Activated CD8-positive, alpha-beta T cell treated with anti-CD3 and anti-CD28 coated beads for 36 hours (primary cell): ENCODE measurements at places on chromosomes 2 and 18. TPM values are rescaled to one million over a fixed set of nuclear protein-coding genes. Genes with fewer than 3 reads are reported as not detected.

DNA sequence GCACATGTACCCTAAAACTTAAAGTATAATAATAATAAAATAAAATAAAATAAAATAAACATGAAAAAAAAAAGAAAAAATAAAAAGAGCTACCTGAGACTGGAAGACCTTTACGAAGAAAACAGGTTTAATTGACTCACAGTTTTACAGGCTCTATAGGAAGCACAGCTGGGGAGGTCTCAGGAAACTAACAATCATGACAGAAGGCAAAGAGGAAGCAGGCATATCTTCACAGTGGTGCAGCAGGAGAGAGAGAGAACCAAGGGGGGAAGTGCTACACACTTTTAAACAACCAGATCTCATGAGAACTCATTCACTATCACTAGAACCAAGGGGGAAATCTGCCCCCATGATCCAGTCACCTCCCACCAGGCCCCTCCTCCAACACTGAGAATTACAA, 379.3 kb upstream of the VWC2L start:
- H3K36me3 ChIP-seq = no peaks in the 10 kb centered on the region
- no peaks in the 10 kb centered on the region for H3K4me1 ChIP-seq
- H3K27ac ChIP-seq = no peak overlapping the region
- H3K4me3 ChIP-seq = no peak overlapping the region
- DNase-seq = no peak

- no peaks in the 10 kb centered on the region for H3K4me1 ChIP-seq
- H3K36me3 ChIP-seq = no peaks in the 10 kb centered on the region
- H3K27ac ChIP-seq = no peak overlapping the region
- H3K27me3 ChIP-seq = peaks cover 24% of the 10 kb centered on the region
- no peak for DNase-seq
- no peak overlapping the region for H3K4me3 ChIP-seq
These were observed 256.2 kb upstream of the PARD3B start for GRCh38 chr2:204289066-204289465.

DNA sequence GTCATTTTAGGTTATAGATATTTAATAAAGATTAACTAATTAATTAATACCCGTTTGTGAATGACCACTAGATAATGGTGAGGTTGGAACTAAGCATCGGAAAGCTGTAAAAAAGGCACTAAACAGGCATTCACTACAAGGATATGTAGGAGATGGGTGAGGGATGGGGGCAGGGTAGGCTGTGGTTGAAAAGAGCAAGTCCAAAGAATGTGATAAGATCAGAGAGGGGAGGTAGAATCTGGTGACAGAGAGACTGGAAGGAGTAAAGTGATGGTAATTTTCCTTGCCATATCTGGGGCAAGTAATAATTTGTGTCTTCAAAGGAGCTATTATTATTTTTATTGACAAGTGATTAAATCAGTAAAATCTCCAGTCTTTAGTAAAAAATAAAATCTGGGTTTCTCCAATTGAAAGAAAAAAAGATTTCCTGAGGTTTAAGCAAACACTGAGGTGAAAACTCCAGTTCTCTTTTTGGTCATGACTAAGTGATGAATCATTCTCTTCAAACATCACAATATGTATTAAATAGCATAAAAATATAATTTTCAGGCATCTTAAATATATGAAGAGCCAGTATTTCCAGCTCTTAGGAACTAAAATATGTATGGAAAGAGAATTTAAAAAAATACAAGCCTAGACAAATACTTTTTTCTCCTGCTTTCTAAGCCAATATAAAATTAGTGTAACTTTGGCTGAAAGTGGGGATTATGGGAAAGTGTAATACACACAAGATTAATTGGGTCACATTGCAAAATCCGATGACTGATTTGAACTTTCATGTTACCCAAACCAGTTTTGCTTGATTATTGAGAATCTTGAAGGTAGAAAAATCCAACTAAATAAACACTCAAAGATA, 259.1 kb upstream of the RBMS1 start:
- no peak overlapping the region for H3K4me3 ChIP-seq
- H3K4me1 ChIP-seq = peaks cover 4% of the 10 kb centered on the region

- no peak for DNase-seq
- peak overlapping the region; percentile 2 for H3K4me3 ChIP-seq
- H3K27ac ChIP-seq = peak overlapping the region; percentile 12
- peaks cover 63% of the 10 kb centered on the region for H3K36me3 ChIP-seq
- peaks cover 10% of the 10 kb centered on the region for H3K27me3 ChIP-seq
- H3K4me1 ChIP-seq = peaks cover 34% of the 10 kb centered on the region
These were observed 3.9 kb downstream of the CDCA7 start for GRCh38 chr2:173358616-173359015.

DNA sequence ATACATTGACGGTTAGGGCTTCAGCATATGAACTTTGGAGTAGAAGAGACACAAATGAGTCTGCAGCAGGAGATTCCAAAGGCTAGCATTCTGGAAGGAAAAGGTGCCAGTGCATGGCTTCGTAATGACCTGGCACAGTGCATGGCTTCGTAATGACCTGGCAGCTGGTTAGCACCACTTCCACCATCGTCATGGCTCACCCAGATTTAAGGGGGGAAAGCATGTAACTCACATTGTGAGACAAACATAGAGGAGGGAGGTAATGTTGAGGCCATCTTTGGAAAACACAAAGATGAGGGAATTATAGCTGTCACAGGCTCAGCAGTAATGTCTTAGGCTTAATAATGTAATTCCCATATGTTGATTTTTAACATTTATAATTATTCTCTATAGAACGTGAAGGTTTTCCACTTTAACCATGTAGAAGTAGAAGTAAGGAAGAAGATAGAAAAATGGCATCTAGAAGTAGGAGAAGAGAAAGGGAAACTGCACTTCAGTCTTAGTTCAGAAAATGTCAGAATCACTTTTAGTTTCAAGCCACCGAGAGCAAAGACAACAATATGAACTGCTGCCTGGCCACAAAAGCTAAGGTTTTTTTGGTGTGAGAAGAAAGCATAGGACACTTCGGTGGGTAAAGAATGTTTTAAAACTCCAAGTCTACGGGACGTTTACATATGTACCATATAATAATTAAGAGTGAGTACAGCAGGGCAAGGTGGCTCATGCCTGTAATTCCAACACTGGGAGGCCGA, 6.8 kb upstream of the STK25 start:
- peak; percentile 10 for DNase-seq
- H3K36me3 ChIP-seq = peaks cover 4% of the 10 kb centered on the region
- no peaks in the 10 kb centered on the region for H3K27me3 ChIP-seq

The C2orf69 gene
- total RNA-seq = 15.9 TPM

The TNFAIP6 gene
- total RNA-seq = not detected

- no peaks in the 10 kb centered on the region for H3K4me1 ChIP-seq
- no peak for DNase-seq
- H3K27me3 ChIP-seq = peaks cover 25% of the 10 kb centered on the region
- no peak overlapping the region for H3K4me3 ChIP-seq
- H3K36me3 ChIP-seq = no peaks in the 10 kb centered on the region
These were observed 64.8 kb upstream of the MAL start for GRCh38 chr2:94960751-94961150.

- no peak overlapping the region for H3K4me3 ChIP-seq
- H3K27me3 ChIP-seq = no peaks in the 10 kb centered on the region
- H3K36me3 ChIP-seq = no peaks in the 10 kb centered on the region
- no peak for DNase-seq
- no peaks in the 10 kb centered on the region for H3K4me1 ChIP-seq
These were observed 44.4 kb upstream of the MBP start for GRCh38 chr18:77177009-77177408.

GRCh38 chr2:73172963-73173362, 29.4 kb upstream of the NOTO start:
- H3K27me3 ChIP-seq = peaks cover 19% of the 10 kb centered on the region
- peaks cover 26% of the 10 kb centered on the region for H3K4me1 ChIP-seq
- peak; percentile 89 for DNase-seq
- H3K36me3 ChIP-seq = no peaks in the 10 kb centered on the region
- no peak overlapping the region for H3K4me3 ChIP-seq

GRCh38 chr2:229370509-229370908, 99.4 kb upstream of the PID1 start:
- H3K27ac ChIP-seq = no peak overlapping the region
- DNase-seq = no peak
- H3K27me3 ChIP-seq = peaks cover 5% of the 10 kb centered on the region
- no peak overlapping the region for H3K4me3 ChIP-seq

The DSG4 gene
- total RNA-seq = not detected

The ABCG5 gene
- not detected for total RNA-seq
